DMS 273 treated with DMSO at 0.1 percent for 48 hours (cell line): ENCODE measurements at places on chromosomes 4 and X.

DNA sequence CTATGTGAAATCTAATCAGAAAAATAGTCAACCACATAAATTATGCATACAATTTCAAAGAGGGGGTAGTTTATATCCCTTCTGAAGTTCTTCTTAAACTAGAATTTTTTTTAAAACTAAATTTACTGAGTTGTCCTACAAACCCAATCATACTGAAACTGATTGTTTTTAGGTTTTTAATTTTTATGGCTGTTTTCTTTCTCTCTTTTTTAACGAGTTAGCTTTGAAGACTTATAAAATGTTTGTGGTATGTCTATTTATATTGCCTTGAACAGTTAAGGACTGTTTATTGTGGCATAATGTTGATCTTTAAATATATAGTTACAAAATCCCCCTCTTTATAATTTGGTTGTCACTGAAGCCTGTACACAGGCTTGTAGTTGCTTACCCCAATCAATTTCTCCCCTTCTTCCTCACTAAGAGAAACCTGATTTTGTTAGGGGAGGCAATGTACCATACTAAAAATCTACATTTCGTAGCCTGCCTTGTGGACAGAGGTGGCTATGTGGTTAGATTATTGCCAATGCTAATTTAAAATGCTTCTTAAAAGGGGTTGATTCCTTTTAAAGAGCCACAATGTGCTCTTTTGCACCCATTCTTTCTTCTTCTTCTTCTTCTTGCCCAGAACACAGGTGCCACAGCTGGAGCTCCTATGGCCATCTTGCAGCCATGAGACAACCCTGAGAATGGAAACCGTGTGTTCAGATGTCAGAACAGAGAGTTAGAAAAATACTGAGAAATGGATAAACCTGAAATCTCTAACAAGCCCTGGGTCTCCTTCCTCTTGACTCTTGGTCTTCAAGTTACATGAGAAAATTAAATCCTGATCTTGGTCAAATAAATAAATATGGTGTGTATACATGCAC, 102.7 kb upstream of the ZNF827 start:
- DNase-seq = no peak

DNA sequence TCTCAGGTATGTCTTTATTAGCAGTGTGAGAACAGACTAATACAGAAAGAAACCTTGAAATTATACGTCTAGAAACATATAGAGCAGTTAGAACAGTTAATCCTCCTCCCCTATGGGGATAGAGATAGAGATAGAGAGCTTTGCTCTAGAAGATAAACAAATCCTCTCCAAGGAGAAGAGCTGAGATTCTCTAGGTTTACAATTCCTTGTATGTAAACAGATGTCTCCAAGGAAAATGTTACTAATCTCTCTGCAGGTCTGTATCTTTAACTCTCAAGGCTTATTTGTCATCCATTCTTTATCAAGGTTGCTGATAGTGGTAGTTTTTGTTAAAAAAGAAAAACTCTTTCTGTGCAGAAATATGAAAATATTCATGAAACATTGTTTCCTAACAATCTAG, 282.1 kb upstream of the GIMD1 start:
- DNase-seq = no peak

- no peak for DNase-seq
Observed at GRCh38 chrX:40644176-40644575, 3.2 kb downstream of the CXorf38 start.

GRCh38 chr4:181301735-181302710, 941.2 kb upstream of the TENM3 start:
- DNase-seq = no peak

- DNase-seq = no peak
Observed at GRCh38 chrX:18722500-18723071, 15.1 kb downstream of the PPEF1 start.

- no peak for DNase-seq
Observed at GRCh38 chr4:72031868-72032608, at the start of gene NPFFR2. Gene NPFFR2, plus strand, starts transcription at chr4:72032000. Its CDS starts 96,592 bp downstream, at chr4:72128592.

- DNase-seq = no peak
Observed at GRCh38 chrX:2631743-2632532, 59.2 kb upstream of the CD99 start.

GRCh38 chrX:148940411-148940996, 440.1 kb downstream of the AFF2 start:
- DNase-seq = no peak

DNA sequence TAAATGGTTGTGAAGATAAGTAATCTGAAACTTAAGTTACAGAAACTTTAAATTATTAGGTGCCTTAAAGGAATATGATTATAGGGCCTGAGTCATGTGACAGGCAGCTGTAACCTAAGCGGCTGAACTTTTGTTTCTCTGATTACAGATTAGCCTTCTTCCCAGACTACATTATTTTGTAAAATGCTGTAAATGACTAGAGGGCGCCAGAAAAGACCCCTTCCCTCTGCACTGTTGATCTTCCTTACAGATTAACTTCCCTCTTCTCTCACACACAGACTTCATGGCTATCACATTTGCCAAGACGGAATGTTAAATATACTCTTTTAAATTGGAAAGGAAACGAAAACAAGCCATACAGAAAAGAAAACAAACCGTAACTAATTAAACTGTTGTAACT, 96.6 kb downstream of the EVC2 start:
- DNase-seq = no peak

DNA sequence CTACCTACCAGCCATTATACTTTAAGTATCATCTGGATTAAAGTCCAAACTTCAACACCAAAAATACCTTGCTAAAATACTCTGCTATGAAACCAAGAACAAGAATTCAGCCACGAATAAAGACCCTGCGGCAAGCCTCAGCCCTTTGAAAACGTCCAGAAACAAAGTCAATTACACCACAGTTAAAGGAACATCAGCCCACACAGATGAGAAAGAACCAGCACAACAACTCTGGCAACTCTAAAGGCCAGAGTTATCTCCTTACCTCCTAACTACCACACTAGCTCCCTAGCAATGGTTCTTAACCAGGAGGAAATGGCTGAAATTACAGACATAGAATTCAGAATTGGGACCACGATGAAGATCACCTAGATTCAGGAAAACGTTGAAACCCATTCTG, 23.4 kb downstream of the ABCB7 start:
- no peak for DNase-seq

DNA sequence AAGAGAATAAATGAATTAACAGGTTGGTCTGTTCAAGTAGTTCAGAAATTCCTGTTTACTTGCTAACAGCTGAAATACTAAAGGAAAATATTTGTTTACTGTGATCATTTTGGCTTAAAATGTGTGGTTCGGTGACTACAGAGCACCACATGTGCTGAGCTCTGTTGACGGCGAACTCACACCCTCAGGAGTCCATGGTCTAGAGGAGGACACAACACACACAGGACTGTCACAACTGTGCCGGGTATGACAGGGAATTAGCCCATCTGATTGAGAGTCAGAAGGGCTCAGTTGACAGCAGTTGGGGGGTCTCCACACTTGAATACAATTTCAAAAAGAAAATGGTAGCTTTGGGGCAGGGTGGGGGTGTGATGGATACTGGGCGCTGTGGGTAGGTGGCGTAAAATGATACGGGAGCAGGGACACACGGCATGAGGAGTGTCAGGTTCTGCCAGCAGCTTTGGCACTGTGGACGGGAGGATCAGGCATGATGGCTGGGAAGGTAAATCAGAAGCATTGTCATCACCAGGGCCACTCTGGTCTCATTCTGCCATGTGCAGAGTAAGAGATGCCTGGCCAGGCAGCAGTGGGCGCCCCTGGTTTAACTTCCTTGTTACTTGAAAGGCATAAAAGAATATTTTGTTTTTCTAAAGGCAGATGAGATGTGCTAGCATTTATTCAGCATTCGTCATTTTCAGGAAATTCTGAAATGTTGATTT, 33.3 kb downstream of the CLDN22 start:
- no peak for DNase-seq

DNA sequence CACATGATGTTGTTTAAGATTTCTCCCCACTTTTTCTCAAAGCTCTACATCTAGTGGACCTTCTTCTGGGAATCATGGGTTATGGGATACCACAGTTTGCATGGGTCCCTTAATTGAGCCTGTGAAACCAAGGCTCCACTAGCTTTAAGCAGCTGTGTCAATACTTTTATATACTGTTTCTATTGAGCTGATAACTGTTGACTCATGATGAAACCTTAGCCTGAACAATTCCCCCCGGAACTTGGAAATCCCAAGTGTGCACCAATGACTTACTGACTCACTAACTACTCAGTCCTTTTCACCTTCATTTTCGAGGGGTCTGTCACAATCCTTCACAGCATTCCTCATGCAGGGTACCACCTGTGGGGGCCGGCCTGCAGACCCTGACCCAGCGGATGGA, 12.7 kb upstream of the SPIN4 start:
- DNase-seq = no peak

DNA sequence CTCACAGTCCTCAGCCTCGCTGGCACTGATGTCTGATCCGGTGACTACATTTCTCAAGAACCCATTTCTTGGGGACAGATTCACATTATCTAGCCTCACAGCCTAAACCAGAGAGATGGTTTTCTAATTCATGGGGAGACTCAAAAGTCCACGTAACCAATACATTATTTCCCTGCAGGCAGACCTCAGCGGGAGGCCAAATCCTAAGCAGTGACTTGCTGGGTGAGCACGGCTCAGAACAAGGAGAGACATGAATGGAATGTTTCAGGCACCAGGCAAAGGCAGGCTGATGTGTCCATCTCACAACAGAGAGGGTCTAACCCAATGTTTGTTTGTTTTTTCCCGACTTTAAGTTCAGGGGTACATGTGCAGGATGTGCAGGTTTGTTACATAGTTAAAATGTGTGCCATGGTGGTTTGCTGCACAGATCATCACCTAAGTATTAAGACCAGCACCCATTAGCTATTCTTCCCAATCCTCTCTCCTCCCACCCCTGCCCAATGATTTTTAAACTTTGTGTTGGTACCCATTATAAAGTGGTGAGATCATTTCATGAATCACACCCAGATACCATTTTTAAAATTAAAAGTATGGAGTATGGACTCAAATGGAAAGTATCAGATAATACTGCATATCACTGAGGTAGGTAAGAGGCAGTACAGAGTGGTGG, 53.3 kb downstream of the SCD5 start:
- DNase-seq = no peak

DNA sequence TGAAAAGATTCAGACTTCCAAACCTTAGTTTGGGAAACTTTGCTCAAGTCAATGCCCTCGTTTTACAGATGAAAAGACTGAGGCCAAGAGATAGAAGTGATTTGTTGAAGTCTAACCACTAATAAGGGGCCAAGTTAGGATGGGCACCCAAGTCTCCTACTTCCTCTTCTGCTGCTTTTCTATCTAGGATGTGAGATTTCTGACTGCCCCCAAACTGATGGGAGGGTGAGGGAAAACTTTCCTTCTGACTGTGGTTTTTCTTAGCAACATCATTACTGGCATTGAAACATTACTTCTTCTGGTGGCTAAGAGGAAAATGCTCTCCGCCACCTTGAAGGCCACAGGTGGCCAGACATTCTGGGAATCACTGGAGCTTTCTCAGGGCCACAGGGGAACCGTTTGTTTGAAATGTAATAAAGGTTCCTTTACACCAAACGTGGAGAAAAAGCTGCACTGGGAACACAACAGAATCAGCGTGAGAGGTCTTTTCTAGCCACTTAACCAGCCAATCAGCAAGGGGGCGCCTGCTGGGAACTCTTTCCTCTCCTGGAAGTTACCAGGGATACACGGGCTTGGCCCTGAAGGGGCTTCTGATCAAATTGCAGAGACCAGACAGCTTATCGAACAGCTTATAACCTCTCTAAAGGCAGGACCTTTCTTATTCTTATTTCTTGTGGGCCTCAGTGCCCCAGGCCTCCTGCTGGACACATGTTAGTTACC, 115.9 kb upstream of the TEX13D start:
- DNase-seq = no peak

GRCh38 chr4:89878611-89879010, 16.0 kb upstream of the MMRN1 start:
- DNase-seq = no peak

- DNase-seq = no peak
Observed at GRCh38 chr4:1502501-1502886, 96.3 kb upstream of the NKX1-1 start.

DNA sequence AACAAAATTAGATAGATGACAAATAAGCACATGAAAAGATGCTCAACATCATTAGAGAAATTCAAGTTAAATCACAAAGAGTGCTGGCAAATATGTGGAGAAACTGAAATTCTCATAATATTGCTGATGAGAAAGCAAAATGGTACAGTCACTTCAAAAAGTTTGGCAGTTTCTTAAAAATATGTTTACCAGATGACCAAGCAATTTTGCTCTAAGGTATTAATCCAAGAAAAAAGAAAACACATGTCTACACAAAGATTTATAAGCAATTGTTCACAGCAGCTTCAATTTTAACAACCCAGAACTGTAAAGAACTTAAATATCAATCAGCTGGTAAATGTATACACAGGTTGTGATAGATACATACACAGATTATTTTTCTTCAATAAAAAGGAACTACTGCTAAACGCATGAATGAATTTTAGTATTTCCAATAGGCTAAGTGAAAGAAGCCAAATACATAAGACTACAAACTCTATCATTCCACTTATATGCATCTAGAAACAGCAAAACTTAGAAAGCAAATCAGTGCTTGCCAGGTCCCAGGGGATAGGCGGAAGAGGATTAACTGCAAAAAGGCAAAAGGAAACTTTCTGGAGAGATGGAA, 11.7 kb downstream of the OTUD4 start:
- DNase-seq = no peak

- DNase-seq = no peak
Observed at GRCh38 chrX:100217547-100217946, 192.5 kb downstream of the PCDH19 start.

- no peak for DNase-seq
Observed at GRCh38 chr4:153595894-153596601, 88.0 kb upstream of the TLR2 start.
